GM10248 (cell line): ENCODE measurements at places on chromosomes 2 and 18.

DNA sequence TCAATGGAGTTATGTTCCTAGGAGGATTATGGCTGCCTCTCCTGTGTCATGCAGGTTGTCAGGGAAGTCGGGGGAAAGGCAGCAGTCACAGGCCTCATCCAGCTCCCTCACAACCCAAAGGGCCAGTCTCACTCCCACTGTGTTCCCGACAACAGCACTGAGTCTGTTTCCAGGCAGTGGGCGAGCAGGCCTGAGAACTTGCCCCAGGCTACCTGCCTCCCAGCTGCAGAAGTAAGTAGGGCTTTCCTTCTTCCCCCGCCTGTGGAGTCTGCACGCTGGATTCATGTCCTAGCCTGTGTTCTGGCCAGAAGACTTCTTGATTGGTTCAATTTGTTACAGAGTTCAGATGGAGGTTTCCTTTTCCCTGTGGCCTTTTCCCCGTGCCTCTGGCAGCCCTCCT lies 8.2 kb upstream of the ZNF638 start:
- DNase-seq: no peak

DNA sequence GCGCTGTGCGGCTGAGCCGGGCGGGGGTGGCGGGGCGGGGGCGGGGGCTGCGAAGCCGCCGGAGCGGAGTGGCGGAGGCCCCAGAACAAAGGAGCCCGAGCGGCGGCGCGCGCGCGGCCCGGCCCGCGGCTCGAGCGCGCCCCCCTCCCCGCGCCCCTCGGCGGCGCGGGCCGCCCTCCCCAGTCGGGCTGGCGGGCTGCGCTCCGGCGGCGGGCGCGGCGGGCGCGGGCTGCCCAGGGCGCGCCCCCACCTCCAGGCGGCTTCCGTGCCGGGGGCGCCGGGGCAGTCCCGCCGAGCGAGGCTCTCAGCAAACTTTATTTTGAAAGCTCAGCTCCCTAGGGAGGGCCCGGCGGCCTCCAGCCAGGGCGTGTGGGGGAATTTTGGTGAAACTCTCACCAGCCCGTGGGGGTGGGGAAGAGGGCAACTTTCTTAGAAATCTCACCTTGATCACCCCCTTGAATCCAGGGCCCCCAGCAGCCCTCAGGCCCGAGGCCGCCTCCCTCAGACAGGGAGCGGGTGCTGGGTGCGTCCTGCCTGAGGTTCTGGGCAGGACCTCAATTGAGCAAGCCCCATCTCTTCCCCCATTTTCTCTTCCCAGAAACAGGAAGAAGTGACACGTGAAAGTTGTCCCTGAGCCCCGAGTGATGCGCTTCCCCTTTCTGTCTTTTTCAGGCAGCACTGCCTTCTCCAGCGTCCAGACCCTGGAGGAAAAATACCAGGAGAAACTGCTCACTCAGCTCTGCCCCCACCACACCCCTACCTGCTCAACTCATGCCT lies 786 bp downstream of the TET3 start:
- DNase-seq: peak; percentile 76

- DNase-seq: no peak
Measured at GRCh38 chr2:226891780-226892590, 56.1 kb downstream of the RHBDD1 start.

- no peak for DNase-seq
Measured at GRCh38 chr18:42045346-42045745, 90.3 kb downstream of the PIK3C3 start.

GRCh38 chr2:6845312-6845711 lies 20.4 kb downstream of the CMPK2 start:
- no peak for DNase-seq

DNA sequence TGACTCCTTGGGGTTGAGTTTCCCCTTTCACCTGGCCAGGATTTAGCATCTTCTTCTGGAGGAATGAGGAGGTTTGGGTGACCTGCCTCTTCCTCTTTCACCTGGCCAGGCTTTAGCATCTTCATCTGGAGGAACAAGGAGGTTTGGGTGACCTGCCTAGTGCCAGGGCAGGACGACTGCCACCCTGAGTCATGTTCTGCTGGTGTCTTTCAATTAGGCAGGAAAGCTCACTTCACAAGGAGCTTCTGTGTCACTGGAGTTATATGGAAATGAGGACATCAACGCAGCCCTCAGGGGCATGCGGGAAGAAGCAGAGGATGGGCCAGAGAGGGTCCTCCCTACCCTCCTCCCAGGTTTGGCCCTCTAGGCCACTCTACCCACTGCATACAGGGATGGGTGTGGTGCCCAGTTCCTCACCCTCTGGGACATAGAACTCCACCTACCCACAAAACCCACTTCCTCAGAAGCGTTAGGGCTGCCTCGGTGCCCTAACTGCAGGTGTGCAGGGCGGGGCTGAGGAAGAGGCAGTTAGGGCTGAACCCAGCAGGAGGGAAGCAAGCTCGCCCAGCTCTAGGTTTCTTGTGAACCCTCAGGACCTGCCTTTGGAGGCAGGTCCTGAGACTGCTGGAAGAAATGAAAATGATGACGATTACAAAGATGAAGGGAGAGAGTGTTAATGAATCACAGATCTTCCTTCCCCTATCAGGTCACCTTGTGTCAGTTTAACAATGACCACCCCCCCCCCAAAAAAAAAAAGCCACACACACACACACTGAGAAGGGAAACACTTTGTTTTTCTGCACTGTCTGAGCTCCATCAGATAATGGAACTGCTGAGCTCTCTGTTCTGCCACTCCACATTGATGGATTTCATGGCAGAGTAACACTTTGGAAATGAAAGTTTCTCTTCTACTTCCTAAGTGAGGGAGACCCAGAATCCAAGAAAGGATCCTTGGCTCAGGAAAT lies 71.0 kb downstream of the ARL4C start:
- no peak for DNase-seq

- no peak for DNase-seq
Measured at GRCh38 chr2:73746015-73746876, 9.1 kb upstream of the TPRKB start.

- DNase-seq: no peak
Measured at GRCh38 chr18:36516726-36517125, 219.2 kb downstream of the FHOD3 start.

DNA sequence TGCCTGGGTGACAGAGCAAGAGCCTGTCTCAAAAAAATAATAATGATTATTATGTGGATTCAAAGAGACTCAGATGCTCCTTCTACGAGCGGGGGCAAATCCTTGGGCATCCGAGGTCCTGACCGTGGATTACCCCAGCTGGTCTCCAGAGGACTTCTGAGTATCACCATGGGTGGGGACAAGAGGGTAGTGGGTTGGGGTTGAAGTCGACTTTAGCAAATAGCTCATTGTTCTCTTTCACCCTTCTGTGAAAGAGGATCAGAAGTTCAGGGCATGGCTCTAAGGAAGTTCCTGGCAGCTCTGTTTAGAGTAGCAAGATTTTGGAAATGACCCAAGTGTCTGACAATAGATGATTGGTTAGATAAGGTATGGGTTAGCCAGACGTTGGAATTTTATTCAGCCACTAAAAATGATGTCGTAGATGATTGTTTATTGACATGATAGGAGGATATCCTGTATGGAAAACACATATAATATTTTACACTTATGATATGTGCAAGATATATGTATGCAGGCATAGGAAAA lies 59.0 kb upstream of the SPRED2 start:
- no peak for DNase-seq

DNA sequence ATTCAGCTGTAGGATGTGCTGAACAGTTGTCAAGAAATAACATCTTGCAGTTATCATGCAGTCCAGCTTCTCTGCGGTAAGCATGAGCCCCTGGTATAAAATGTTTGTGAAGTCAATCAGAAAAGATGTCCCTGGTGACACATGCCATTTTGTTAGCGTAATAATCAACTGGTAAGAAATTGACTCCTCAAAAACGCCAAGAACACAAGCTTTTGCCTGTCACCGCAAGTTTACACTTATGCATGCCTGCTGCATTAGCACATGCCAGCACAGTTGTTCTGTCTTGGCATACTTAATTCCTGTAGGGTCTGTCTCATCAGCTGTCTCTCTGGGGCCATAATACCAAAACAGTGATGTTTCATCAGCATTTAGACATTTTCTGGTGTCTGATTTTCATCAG lies 524.8 kb upstream of the DSEL start:
- no peak for DNase-seq

- DNase-seq: no peak
Measured at GRCh38 chr2:234404957-234405356, 91.9 kb downstream of the ARL4C start.

DNA sequence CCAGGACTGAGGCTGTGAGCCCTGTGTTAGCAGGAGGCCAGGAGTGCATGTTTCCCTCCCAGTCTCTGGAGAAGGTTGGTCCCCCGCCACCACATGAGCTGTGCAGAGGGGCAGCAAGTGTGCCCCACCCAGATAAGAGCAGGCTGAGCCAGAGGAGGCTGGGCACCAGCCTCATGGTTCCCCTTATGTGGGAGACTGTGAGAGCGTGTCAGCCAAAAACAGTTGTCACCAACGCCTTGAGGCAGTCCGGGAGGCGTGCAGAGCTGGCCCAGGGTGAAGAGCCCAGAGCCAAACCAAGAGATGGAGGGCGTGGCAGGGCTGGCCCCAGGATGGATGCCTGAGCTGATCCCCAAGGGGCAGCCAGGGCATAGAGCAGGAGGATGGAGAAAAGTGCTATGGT lies 128.7 kb upstream of the GLI2 start:
- no peak for DNase-seq

- no peak for DNase-seq
Measured at GRCh38 chr2:36492216-36492945, 105.6 kb downstream of the FEZ2 start.

GRCh38 chr2:55268288-55268906 lies 634 bp downstream of the MTIF2 start:
- peak; percentile 15 for DNase-seq

GRCh38 chr2:41207578-41207977 lies 755.7 kb upstream of the SLC8A1 start:
- no peak for DNase-seq

DNA sequence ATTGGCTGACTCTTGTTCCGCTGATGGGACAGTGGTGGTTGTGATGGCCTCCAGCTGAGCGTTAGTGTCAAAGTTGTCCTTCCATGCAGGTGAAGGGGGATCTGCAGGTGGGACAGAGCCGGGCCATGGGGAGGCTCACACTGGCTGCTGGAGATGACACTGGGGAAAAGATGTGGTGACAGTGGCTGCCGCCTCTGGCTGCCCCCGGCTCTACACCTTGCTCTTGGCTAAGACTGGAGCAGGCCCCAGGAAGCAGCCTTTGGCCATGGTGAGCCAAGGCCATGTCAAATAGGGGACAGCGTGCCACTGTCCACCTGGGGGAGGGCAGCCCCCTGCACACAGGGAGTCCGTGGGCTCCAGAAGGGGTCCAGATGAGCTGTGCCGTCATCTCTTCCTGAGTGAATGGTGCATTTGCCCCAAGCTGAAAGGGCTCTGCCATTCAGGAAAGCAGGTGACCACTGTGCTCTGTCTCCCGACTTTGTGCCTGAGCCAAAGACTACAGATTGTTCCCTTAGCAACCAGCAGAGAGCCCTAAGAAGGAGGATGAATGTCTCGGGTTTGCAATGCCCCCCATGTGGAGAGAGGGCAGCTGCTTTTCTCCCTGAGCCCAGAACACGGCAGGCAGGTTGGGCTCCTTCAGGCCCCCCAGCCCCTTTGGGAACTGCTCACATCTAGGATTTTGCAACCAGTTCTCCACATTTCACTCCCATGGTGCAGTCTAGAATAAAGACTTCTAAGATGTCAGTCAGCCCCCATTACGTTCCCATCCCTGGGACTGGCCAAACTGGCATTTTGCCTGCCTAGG lies 79.1 kb upstream of the BCL2L11 start:
- no peak for DNase-seq

- DNase-seq: no peak
Measured at GRCh38 chr2:189506514-189506976, 65.3 kb downstream of the WDR75 start.

DNA sequence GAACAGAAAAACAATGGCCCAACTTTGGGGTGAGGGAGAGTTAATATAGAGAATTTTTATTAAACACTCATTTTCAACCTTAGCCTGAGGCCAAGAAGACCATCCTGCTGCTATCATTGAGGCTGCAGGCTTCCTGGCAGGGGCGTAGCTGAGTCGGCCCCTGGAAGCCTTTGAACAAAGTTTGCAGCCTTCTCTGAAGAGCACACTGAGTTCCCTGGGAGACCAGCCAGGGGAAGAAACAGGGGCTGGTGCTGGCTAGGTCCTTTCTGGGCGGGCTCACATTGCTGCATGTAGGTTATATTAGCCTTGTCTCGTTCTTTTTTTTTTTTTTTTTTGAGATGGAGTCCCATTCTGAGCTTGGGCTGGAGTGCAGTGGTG lies 126.8 kb upstream of the HS6ST1 start:
- no peak for DNase-seq

- DNase-seq: no peak
Measured at GRCh38 chr2:160868891-160869290, 291.3 kb upstream of the TANK start.

DNA sequence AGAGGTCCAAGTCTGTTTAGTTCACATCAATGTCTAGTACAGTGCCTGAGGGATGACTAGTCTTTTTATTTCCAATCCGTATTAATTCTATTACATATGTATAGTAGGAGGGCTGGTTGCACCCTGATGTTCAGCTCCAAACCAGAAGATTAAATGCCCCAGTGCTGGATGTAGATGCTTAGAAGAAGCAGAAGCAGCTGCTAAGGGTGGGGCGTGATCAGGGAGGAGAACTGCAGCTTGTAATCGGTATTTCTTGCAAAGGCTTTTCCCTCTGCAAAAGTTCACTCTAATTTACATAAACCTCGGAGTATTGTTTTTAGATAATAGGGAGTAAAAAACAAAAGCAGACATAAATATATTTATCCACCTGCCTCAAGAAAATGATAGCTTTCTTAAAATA lies 145.3 kb upstream of the ITGA4 start:
- no peak for DNase-seq

GRCh38 chr2:58865436-58865835 lies 624.3 kb upstream of the FANCL start:
- peak; percentile 10 for DNase-seq

DNA sequence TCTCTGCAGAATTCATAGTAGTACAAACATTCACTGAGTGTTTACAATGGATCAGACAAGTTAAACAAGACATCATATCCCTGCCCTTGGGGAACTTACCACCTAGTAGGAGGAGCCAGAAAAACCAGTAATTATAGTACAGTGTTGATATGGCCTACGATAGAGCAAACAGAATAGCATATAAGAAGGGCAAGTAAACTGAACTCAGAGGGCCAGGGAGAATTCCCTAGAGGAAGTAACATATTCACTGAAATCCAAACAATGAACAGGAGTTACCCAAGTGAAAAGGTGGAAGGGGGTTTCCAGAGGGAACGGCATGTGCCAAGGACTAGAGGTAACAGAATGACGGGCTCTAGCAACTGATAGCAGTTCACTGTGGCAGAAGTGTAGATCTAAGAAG lies 34.1 kb downstream of the NHEJ1 start:
- DNase-seq: no peak

GRCh38 chr2:203830304-203831055 lies 37.1 kb upstream of the CTLA4 start:
- DNase-seq: no peak

- no peak for DNase-seq
Measured at GRCh38 chr2:25410370-25410769, 68.6 kb upstream of the DNMT3A start.

DNA sequence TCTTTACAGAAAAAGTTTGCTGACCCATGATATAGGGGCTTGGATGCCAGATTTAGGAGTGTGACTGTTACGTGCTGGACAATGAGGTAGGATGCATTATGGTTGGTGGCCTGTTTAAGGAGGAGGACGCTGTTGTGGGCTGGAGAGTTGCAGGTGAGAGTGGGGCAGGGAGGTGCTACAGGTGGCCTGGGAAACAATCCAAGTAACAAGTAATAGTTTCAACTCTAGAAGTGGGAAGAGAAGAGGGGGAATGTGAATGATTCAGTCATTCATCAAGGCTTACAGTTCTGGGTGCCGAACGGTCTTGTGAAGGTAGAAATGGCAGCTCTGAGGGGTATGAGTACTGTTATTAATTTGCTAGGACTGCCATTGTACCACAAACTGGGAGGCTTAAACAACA lies 6.2 kb downstream of the FABP1 start:
- no peak for DNase-seq
